ENCODE measurements at places on chromosomes 6 and 20.
A peak's percentile ranks its signal among the peaks of the same experiment; 100 is the strongest.

- no peak for DNase-seq
These were observed 14.5 kb upstream of the TRAF3IP2 start for GRCh38 chr6:111620169-111620568.

DNA sequence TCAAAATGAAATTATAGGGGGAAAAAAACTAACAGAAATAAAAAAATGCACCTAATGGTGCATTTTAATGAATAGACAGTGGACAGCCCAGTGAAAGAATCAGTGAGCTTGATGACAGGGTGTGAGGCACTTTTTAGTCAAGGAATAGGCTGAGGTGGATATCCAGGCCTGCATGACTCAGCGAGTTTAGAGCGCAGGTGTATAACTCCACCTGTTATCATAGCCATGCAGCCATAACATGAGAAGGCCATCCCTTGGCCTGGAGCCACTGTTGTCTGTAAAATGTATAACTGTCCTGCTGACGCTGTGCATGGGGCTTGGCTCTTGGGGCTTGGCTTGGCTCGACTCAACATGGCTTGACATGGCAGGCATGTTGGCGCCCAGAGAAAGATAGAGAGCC, 331.5 kb upstream of the NOX3 start:
- no peak for DNase-seq

- no peak for DNase-seq
These were observed 202.3 kb downstream of the THBS2 start for GRCh38 chr6:169051371-169051770.

DNA sequence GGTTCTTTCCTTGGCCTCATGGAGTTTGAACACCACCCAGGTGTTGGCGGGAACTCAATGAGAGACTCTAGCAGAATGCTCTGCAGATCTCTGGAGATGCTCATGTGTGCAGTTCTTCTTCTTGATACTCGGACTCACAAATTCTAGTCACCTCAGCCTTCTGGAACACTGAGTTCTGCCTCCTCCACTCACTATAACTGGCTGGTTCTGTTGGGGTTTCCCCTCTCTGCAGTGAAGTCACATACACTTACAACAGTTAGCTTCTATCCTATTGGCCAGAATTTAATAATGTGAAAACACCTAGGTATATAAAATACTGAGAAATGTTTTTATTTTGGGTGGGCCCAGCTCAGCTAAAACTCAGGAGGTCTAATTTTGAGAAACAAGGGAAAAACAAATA, 109.6 kb upstream of the HIVEP1 start:
- no peak for DNase-seq

GRCh38 chr6:77463861-77464494, 687 bp upstream of the HTR1B start:
- no peak for DNase-seq

- no peak for DNase-seq
These were observed 7.7 kb downstream of the ZHX3 start for GRCh38 chr20:41309817-41310216.

DNA sequence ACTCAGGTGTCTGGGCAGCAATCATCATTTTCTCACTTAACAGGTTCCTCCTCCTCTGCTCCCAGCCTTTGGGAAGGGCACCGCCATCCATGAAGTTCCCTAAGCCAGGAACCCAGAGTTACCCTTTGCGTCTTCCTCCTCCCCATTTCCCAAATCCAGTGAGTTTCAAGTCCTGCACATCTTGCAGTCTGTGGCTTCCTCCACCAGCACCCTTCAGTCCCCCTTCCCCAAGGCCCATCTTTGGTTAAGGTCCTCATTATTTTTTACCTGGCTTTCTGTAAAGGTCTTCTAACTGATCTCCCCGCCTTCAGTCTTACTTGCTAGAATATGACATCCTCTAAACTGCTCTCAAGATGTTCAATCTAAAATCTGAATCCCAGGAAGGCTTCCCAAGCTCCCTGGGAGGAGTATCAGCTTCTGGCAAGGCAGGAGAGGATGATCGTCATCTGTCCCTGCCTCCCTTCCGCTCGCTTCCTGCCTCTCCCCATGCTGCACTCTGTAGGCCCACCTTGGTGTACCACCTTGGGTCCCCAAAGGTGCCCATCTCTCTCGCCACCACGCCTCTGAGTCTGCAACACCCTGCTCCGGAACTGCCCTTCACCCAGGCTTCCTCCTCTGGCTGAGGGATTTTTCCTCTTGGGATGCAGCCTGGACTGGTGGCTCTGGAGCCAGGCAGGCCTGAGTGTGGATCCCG, 11.4 kb upstream of the DUSP22 start:
- DNase-seq, result no peak

GRCh38 chr20:3199976-3200755, 4.3 kb downstream of the DDRGK1 start:
- DNase-seq, result no peak

DNA sequence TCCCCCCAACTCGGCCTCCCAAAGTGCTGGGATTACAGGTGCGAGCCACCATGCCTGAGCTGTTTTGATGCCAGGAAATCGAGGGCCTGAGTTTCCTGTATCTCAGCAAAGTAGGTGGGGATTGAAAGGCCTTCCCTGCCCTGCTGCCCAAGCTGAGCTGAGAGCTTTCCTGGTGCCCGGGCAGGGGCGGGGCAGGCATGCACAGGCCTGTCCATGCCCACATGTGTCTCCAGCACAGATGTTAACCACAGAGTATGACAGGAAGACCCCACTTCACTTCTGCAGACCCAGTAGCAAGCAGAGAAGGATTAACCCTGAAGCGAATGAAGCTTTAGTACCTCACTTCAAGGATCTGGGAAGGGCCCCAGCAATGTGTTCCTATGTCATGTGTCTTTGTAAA, 66.0 kb downstream of the GPR6 start:
- DNase-seq, result no peak

GRCh38 chr6:144063246-144063743, 32.1 kb downstream of the SF3B5 start:
- DNase-seq, result no peak

DNA sequence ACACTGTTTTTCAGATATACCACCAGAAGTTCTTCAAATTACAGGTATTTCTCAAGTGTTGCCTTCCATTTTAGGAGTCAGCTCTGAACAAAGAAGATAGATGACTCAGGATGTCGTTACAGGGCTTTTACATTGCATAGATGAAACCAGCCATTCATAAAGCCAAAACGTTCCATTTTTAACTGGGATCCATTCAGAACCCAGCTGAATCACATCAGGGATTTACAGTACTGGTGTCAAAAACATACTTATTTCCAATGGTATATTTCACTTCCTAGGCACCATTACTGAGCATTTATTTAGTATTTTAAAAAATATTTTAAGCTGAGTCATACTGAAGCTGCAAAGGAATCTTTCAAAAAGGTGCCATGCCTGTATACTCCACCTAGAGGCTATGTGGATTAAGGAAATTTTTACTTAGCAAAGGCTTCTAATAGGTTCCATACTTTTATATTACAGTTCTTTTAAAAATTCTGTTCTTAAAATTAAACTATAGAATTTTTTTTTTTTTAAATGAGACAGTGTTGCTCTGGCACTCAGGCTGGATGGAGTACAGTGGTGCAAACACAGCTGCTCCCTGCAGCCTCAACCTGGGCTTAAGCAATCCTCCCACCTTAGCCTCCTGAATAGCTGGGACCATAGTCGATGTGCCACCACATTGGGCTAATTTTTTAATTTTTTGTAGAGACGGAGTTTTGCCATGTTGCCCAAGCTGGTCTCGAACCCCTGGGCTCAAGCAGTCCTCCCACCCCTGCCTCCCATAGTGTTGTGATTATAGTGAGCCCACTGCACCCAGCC, 2.6 kb downstream of the ASF1A start:
- DNase-seq, result peak; percentile 54

DNA sequence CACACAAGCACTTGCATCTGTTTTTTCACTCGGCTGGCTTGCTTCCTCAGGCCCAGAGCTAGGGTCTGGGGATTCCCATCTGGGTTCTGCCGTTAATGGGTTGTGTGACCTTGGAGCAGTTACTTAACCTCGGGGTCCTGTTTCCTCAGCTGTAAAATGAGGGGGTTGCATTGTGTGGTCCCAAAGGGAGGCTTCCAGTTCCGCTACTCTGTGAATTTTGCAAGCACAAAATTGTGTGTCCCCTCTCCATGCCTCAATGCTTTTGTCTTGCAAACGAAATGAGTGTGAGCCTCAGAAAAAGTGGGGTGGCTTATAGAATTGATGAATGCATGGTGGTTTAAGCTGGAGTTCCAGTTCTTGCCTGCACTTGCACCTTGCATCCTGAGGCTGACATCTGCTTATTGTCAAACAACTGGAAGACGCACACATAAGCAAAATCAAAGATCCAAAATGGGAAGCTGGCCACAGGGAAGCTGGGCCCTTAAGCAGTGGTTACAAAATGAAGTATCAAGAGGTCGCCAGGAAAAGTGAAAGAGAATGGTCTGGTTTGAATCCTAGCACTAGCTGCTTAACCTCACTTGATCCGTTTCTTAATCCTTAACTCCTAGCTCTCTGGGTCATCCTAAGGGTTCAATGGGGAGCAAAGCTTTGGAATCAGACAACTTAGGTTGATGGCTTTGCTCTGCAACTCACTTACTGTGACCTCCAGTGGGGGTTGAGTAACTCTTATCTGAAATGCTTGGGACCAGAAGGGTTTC, 490.6 kb downstream of the DHX35 start:
- DNase-seq, result no peak

- no peak for DNase-seq
These were observed 37.3 kb downstream of the BLTP3A start for GRCh38 chr6:34829137-34829536.

GRCh38 chr6:5108068-5108467, 22.9 kb downstream of the PPP1R3G start:
- DNase-seq, result no peak

GRCh38 chr6:168676552-168677322, 235.8 kb downstream of the SMOC2 start:
- DNase-seq, result no peak

DNA sequence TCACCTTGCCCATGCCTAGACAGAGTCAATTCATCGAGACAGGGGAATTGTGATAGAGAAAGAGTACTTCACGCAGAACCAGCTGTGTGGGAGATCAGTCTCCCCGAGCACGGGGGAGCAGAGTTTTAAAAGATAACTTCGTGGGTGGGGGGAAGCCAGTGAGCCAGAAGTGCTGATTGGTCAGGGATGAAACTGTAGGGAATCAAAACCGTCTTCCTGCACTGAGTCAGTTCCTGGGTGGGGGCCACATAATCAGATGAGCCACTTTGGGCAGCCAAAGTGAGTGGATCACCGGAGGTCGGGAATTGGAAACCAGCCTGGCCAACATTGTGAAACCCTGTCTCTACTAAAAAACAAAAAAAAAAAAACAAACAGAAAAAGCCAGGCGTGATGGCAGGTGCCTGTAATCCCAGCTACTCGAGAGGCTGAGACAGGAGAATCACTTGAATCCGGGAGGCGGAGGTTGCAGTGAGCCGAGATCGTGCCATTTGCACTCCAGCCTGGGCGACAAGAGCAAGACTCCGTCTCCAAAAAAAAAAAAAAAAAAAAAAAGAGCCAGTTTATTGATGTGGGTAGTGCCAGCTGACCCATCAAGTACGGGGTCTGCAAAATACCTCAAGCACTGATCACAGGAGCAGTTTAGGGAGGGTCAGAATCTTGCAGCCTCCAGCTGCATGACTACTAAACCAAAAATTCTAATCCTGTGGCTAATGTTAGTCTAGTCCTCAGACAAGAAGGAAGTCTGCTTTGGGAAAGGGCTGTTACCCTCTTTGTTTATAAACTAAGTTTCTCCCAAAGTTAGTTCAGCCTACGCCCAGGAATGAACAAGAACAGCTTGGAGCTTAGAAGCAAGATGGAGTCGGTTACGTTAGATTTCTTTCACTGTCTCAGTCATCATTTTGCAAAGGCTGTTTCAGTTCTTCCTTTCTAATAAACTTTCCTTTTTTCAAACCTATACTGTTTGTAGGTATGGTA, 3.9 kb upstream of the TRIM39 start:
- peak; percentile 16 for DNase-seq

DNA sequence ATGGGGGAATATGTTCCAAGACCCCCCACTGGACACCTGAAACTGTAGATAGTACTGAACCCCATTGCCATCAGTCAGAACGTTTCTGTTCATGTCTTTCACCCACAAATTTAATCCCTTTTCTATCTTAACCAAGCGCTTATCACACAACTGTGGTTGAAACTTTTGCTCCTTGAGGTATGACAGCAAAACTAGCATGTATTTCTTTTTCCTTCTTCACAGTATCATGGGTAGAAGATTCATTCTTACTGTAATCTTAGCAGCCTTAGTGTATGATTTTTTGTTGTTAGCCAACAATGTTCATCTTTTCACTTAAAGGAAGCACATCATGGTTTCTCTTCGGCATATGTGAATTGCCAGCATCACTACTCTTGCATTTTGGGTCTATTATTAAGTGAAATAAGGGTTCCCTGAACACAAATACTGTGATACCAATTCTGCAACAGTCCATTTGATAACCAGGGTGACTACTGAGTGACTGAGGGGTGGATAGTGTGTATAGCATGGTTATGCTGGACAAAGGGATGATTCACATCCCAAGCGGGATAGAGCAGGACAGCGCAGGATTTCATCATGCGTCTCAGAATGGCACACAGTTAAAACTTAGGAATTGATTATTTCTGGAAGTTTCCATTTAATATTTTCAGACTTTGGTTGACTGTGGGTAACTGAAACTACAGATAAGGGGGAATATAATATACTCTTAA, 41.8 kb downstream of the KCNS1 start:
- no peak for DNase-seq

DNA sequence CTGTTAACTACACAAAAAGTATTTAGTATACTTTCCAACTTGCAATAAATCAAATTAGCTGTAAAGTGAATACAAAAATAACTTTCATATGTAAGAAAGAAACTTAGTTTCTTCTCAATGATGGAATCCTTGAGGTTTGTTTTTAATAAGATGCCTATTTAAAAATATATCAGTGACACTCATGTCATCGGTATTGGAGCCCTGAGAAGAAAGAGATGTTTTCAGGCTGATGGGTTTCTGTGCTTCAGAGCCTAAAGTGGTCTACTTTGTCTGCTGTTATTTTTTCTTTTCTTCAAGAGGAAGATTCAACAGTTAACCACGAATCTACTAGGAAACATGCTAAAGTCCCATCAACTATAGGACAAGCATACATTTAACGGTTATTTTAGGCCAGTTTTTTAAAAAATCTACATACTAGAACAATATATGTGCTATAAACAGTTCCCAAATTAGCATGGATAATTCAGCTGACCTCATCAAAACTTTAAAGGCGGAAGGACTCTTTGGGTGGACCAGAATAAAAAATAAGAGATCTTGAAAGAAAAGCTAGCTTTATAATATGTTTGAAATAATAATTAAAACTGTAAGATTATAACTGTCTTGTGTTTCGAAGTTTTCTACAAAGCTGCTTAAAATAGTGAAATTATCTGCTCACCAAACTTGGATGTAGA, 147.0 kb upstream of the SAMD5 start:
- no peak for DNase-seq

- no peak for DNase-seq
These were observed 48.1 kb upstream of the MYL9 start for GRCh38 chr20:36493051-36493800.

GRCh38 chr20:1533059-1533458, 24.4 kb downstream of the SIRPD start:
- DNase-seq, result peak; percentile 28

- DNase-seq, result no peak
These were observed 39.1 kb upstream of the ME1 start for GRCh38 chr6:83470001-83470400.

All from CD4-positive, alpha-beta T cell treated with Interleukin-21 for 1 hour (primary cell).